Bone marrow (tissue), 2 donors: ENCODE measurements at places on chromosomes 11 and 22.

- DNase-seq = no peak
These were observed 469 bp downstream of the KCNK7 start for GRCh38 chr11:65595131-65595530.

DNA sequence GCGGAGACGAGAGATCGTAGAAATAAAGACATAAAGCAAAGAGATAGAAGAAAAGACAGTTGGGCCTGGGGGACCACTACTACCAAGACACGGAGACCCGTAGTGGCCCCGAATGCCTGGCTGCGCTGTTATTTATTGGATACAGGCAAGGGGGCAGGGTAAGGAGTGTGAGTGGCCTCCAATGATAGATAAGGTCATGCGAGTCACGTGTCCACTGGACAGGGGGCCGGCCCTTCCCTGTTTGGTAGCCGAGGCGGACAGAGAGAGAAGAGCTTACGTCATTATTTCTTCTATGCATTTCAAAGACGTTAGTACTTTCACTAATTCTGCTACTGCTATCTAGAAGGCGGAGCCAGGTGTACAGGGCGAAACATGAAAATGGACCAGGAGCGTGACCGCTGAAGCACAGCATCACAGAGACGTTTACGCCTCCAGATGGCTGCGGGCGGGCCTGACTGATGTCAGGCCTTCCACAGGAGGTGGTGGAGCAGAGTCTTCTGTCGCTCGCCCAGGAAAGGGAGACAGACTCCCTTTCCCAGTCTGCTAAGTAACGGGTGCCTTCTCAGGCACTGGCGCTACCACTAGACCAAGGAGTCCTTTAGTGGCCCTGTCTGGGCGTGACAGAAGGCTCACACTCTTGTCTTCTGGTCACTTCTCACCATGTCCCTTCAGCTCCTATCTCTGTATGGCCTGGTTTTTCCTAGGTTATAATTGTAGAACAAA is 24.8 kb downstream of the PPP6R2 start:
- DNase-seq = no peak

- no peak for DNase-seq
These were observed 15.5 kb downstream of the EFCAB6 start for GRCh38 chr22:43796567-43796966.

- no peak for DNase-seq
These were observed 2.1 kb downstream of the SLC43A1 start for GRCh38 chr11:57513452-57513795.

- no peak for DNase-seq
These were observed 32.7 kb upstream of the CD82 start for GRCh38 chr11:44532809-44533208.

GRCh38 chr11:121669422-121669821 is 216.7 kb upstream of the SORL1-AS1 start:
- DNase-seq = no peak

DNA sequence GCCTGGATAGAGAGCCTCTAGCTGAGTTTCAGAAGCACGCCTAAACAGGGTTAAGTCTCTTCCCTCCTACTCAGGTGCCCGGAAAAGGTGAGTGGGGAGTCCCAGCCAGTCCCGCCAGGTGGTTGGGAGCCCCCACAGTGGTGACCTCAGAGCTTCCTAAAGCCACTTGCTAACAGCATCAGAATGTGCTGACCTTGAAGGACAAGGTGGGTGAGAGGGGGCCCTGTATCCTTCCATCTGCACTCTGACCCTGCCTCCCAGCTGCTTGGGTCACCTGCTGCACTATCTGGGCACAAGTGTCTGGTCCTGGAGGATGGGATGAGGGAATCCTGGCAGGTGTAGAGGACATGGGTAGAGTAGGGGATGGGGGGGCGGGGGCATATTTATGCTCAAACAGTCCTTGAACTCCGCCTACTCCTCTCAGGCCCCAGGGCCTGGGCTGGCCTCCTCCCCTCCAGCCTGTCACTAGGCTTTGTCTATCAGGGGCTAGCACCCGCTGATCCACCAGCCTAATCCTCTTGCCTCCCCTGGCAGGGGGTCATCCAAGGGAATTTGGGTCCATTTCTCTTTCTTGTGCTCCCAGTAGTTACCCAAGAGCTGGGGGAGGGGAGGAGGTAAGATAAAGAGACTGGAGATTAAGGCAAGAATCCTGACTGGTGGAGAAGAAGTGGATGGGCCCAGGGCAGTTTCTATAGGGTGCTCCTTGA is 3.4 kb downstream of the USP2 start:
- no peak for DNase-seq

DNA sequence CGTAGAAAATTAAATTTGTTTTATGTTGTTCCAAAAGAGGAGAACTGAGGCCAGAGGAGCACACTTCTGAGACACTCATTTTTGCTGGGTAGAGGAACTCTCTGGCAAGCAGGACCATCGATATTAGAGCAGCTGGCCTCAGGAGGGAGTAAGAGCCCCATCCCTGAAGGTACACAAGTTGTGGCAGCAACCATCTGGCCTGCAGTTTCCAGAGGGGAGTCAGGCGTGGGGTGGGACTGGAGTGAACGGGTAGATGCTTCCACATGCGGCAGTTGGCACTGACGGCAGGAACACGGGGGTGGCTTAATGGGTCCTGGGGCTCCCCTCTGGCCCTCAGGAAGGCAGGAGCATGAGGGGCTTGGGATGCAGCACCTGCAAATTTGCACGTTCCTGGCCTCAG is 13.2 kb upstream of the SSTR3 start:
- no peak for DNase-seq

DNA sequence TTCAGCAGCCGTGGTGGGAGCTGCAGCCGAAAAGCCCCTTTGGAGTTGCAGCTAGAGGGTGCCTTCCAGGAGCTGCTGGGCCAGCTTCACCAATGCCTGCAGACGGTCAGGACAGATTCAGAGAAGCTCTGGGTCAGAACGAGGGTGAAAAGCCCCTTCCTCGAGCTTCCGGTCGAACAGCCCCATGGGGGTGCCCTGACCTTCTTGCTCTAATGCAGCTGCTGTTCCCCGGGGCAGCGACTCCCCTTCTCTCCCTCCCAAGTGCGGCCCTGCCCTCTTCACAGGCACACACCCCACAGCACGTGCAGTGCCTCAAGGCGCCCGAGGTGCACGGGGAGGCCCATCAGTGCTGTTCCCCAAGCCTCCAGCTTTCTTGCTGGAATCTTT is 9.6 kb upstream of the IFITM3 start:
- no peak for DNase-seq

GRCh38 chr22:50498322-50498890 is 9.1 kb downstream of the LMF2 start:
- DNase-seq = peak; percentile 59

DNA sequence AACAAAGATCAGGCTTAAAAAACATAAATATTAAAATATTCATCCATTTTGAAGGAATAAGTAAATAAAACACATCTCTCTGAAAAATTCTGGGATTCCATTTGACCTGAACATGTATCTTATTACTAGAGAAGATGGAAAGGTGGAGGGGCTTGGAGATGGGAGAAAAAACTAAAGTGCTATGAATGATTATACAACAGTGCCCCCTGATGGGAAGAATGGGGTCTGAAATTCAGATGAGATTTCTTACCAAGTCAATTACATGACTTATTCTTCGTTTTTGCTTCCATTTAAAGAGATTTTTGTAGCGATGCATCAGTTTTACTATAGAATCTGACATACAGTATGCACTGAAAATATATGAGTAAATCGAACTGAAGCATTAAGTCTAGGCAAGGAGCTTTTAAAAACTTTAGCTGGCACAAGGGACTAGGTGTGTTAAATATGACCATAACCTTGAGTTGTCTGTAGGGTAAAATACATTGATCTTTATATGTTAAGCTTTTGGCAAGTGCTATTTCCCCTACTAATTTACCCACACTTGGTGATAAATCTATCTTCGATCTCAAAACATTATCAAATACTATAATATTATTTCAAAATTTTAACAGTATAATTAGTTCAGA is 718.8 kb downstream of the CNTN5 start:
- DNase-seq = peak; percentile 18

GRCh38 chr11:12243486-12243885 is 133.1 kb downstream of the MICAL2 start:
- no peak for DNase-seq

- no peak for DNase-seq
These were observed 789 bp downstream of the SIK2 start for GRCh38 chr11:111602865-111603610.

- no peak for DNase-seq
These were observed 20.4 kb downstream of the HPS4 start for GRCh38 chr22:26463101-26463661.

DNA sequence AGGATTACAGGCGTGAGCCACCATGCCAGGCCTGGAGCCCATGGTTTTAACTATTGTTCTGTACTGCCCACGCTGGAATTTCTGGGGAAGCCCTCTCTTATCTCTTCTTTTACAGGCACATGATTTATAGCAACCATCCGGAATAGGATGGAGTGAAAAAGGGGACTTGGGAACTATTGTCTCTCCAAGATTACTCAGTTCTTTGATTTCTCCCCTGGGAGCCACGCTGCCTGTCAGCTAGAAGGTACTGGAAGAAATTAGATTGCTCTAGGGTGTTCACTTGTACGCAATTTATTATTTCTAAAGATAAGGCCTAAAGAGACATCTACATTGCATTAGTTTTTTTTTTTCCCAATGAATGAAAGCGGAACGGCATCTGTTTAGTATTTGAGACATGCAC is 65.6 kb upstream of the PTPRJ start:
- DNase-seq = no peak

DNA sequence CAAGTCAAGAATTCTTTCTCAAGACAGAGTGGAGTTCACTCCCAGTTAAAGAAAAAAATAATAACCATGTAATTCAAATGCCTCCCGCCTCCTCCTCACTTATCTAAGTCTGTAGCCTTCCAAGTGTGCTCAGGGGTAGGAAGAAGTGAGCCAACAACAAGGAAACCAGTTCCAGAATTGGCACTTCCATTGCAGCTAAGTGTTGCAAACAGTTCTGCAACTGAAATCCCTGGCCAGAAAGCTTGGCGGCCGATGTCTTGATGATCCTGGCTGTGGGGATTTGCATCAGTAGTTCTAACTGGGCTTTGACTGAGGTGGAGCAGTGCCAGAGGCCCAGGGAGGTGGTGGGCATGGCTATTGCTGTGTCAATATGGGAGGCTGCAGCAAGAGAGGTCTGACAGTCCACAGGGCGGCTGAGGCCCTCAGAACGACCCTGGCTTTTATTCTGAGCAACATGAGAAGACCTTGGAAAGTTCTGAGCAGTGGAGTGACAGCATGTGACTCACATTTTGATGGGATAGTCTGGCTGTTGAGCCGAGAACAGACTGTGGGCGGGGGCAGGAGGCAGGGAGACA is 19.2 kb downstream of the DHCR7 start:
- DNase-seq = no peak

DNA sequence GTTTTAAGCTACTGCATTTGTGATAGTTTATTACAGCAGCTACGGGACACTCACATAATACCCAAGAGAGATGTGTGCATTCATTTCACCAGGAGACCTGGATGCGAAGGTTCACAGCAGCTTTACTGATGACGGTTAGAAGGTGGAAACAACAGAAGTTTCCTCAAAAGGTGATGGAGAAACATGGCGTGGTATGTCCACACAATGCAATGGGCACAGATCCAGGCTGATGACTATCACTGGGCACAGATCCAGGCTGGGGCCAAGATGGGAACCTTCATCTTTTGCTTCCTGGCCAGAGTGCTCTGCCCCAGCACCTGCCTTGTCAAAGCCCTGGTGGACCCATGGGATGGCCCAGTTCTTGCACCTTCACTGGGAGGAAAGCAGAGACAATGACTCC is 30.6 kb upstream of the RFPL3 start:
- DNase-seq = no peak

DNA sequence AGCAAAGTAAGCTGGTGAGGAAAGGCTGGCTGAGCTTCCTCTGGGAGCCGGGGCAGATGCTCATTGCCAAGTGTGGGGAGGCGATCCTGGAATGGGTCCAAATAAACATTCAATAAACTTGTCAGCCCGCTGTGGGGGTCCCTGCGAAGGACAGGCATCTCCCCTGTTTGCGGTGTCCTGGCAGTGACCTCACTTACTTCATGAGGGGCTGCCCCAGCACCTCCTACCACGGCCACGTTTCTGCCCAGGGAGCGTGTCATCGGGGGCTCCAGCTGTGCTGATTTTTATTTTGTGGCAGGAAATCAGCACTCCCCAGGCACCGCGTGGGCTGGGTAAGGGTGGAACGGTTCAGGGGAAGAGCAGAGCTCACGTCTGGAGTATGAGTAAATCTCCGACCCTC is 493.9 kb upstream of the B3GAT1 start:
- DNase-seq = no peak

- peak; percentile 93 for DNase-seq
These were observed 587 bp downstream of the DENND5A start for GRCh38 chr11:9264316-9265210.

GRCh38 chr11:86608251-86608799 is 64.1 kb downstream of the ME3 start:
- peak; percentile 61 for DNase-seq

GRCh38 chr11:60122414-60123036 is 34.1 kb downstream of the MS4A2 start:
- DNase-seq = no peak

DNA sequence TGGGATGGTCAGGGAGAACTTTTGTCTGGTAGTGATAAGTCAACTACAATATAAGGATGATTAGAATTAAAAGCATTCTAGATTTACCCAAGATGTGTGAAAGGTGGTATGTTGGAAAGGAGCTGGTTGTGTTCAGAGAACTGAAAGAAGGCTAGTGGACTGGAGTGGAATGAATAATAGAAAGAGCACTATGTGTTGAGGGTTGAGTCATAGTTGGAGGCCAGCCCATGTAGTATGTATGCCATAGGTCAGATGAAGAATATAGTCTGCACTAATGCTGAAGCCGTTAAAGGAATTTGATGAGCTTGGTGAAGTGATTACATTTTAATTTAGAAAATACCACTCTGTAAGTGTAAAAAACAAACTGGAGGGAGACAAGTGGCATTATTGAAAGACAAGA is 514.1 kb downstream of the CNTN5 start:
- no peak for DNase-seq

- DNase-seq = no peak
These were observed 157.3 kb upstream of the TRPC6 start for GRCh38 chr11:101741061-101741460.

GRCh38 chr11:34300026-34300925 is 57.5 kb downstream of the ABTB2 start:
- peak; percentile 43 for DNase-seq

- peak; percentile 11 for DNase-seq
These were observed 24.1 kb upstream of the ASPHD2 start for GRCh38 chr22:26404851-26405421.

GRCh38 chr11:12359761-12360160 is 17.6 kb upstream of the PARVA start:
- DNase-seq = no peak

DNA sequence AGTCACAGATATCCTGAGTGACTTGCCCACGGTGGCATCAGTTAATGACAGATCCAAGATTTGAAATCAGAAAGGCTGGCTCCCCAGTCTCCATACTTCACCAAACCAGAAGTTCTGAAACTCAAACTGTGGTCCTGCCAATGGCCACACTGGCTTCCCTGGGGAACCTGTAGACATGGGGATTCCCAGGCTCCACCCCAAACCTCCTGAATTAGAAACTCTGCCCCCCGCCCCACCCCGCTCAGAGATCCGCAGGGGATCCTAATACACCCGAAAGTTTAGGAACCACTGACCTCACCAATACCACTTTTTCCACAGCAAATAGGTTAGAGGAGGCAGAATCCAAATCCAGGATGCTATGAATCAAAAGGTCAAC is 15.3 kb downstream of the RTN4RL2 start:
- DNase-seq = no peak

- no peak for DNase-seq
These were observed 206.4 kb downstream of the BLID start for GRCh38 chr11:121909596-121909995.
